HCT116 (cell line): ENCODE measurements at places on chromosomes 6 and 20.
A peak's percentile ranks its signal among the peaks of the same experiment; 100 is the strongest.

DNA sequence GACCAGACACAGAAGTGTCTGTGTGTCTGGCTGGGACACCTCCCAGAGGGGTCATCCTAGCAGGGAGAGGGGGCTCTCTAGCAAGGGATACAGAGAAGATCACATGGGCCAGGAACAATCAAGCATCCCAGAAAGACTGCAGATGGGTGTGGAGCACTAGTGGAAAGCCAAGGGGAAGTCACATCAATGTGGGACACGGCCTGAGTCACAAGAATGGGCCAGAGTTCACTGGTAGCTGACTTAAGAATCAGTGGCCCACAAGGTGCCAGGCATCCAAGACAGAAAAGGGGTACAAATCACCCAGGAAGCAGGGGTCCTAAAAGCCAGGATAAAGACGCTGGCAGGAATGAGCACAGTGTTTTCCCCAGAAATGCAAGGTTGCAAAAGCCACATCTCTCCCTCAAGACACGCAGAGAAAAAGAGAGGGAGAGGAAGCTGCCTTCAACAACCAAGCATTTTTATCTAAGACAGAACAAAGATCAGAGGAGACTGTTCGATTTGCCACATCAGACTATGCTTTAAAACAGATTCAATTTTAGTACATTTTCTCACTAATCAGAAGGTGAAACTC, 113.6 kb upstream of the DST start:
- peaks cover 93% of the 10 kb centered on the region for H3K4me1 ChIP-seq
- DNase-seq: no peak
- no peaks in the 10 kb centered on the region for H3K36me3 ChIP-seq
- H3K27ac ChIP-seq: peak overlapping the region; percentile 97
- H3K27me3 ChIP-seq: no peaks in the 10 kb centered on the region

DNA sequence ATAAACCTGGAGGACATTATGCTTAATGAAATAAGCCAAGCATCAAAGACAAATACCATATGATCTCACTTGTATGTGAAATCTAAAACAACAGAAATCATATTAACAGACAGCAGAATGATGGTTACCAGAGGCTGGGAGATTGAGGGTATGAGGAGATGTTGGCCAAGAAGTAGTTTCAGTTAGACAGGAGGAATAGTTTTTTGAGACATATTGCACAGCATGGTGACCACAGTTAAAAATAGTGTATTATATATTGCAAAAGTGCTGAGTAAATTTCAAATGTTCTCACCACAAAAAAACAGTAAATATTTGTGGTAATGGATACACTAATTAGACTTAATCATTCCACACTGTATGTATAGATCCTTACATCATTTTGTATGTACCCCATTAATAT, 1.8 kb downstream of the GABRR1 start:
- H3K36me3 ChIP-seq: no peaks in the 10 kb centered on the region
- H3K4me3 ChIP-seq: no peak overlapping the region
- no peaks in the 10 kb centered on the region for H3K4me1 ChIP-seq
- H3K27me3 ChIP-seq: 0 out of 2 replicates have a peak, but pooled peaks cover 3% of the 10 kb centered on the region

DNA sequence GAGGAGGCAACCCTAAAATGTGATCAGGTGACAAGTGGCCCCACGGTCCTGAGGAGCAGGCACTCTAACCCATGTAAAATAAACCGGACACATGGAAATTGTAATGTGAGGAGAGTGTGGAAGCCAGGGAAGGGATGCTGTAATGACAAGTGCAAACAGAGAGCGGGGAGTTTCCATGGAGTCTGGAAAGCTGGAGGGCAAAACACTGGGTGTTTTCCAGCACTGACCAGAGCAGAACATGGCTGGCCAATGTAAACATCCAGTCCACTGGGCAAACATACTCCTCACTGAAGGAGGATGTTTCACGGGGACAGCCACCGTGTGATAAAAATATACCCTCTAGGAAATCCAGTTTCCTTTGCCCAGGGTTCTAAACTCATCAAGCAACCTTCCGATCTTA, 219.0 kb upstream of the JARID2 start:
- no peaks in the 10 kb centered on the region for H3K27me3 ChIP-seq
- H3K4me3 ChIP-seq: no peak overlapping the region
- no peaks in the 10 kb centered on the region for H3K4me1 ChIP-seq
- no peaks in the 10 kb centered on the region for H3K36me3 ChIP-seq

DNA sequence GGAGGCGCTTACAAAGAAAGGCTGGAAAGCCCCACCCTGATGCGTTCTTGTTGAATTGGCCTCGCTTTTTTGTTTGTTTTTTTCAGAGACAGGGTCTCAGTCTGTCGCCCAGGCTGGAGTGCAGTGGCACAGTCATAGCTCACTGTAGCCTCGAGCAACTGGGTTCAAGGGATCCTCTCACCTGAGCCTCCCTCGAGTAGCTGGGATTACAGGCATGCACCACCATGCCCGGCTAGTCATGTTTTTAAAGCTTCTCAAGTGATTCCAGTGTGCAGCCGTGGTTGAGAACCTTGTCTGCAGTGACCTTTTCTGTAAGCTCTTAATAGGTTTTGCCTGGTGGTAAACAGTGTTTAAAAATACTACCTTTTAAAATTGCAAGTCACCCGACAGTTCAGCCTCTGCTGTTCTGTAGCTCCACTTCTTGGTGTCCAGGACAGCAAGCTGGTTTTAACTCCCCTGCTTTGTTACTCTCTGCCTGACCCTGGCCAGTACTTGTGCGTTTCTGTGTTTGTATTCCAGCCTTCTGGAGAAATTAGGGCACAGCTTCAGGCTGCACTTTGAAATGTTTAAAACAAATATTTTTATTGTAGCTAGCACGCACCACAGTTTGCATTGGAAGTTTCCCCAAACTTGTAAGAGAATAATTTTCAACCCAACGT, 54.4 kb downstream of the KDM1B start:
- no peaks in the 10 kb centered on the region for H3K27me3 ChIP-seq
- no peaks in the 10 kb centered on the region for H3K36me3 ChIP-seq
- no peak for DNase-seq
- H3K4me3 ChIP-seq: no peak overlapping the region

GRCh38 chr6:33777398-33778388, 11.2 kb downstream of the LEMD2 start:
- H3K27me3 ChIP-seq: no peaks in the 10 kb centered on the region
- H3K4me1 ChIP-seq: peaks cover 34% of the 10 kb centered on the region
- H3K36me3 ChIP-seq: peaks cover 52% of the 10 kb centered on the region; the same call in 1 of the 2 replicates

GRCh38 chr20:57388953-57389694, 2.1 kb upstream of the RBM38 start:
- peaks cover 8% of the 10 kb centered on the region; the same call in 1 of the 2 replicates for H3K36me3 ChIP-seq
- peaks cover 38% of the 10 kb centered on the region for H3K4me1 ChIP-seq

- H3K4me3 ChIP-seq: no peak overlapping the region
- no peaks in the 10 kb centered on the region for H3K27me3 ChIP-seq
- H3K36me3 ChIP-seq: no peaks in the 10 kb centered on the region
- no peaks in the 10 kb centered on the region for H3K4me1 ChIP-seq
- DNase-seq: no peak
Measured at GRCh38 chr6:40505191-40505810, 81.9 kb downstream of the LRFN2 start.

- no peaks in the 10 kb centered on the region; the same call in 1 of the 2 replicates for H3K36me3 ChIP-seq
- DNase-seq: no peak
- H3K4me1 ChIP-seq: peaks cover 89% of the 10 kb centered on the region
- H3K27ac ChIP-seq: peak overlapping the region; percentile 91
Measured at GRCh38 chr20:62357681-62358080, 9.4 kb downstream of the LAMA5 start.

DNA sequence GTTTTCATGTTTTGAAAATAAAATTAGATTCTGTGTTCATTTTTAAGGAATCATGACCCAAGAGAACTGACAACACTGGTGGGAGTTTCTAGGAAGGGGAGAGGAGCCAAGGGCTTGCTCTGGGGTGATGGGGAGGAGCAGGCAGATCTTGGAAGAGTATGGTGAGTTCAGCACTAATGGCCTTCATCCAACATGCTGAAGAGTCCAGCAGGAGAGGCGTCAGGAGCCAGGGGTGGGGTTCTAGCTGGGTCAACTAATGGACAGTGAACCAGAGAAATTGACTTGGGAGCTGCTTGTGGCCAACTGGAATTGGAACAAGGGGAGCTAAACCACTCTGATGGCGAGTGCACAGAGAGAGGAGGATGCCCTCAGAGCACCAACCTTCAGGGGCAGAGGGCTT, 107.1 kb downstream of the MRPL14 start:
- H3K27me3 ChIP-seq: no peaks in the 10 kb centered on the region
- H3K36me3 ChIP-seq: no peaks in the 10 kb centered on the region
- H3K4me1 ChIP-seq: 0 out of 2 replicates have a peak, but pooled peaks cover 3% of the 10 kb centered on the region

GRCh38 chr6:82084324-82084920, 163.1 kb downstream of the IBTK start:
- no peaks in the 10 kb centered on the region for H3K4me1 ChIP-seq
- no peak overlapping the region for H3K4me3 ChIP-seq
- H3K27ac ChIP-seq: no peak overlapping the region
- H3K27me3 ChIP-seq: no peaks in the 10 kb centered on the region

DNA sequence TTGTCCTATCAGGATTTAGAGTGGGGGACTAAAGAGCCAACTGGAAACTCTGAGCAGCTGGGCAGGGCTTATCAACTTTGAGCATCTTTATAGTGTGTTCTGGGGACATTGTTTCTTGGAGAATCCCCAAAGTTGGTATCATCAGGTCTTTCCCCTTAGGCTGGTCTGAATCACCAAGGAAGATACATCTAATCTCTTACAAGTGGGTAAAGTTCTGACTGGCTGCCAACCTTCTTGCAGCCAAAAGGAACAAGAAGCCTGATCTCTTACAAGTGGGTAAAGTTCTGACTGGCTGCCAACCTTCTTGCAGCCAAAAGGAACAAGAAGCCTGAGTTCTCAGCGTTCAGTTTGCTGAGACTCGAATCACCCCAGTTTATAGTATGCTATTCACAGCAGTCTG, 1.6 kb upstream of the MED23 start:
- no peaks in the 10 kb centered on the region for H3K36me3 ChIP-seq
- no peak overlapping the region for H3K4me3 ChIP-seq
- H3K27me3 ChIP-seq: no peaks in the 10 kb centered on the region
- no peak overlapping the region for H3K27ac ChIP-seq

DNA sequence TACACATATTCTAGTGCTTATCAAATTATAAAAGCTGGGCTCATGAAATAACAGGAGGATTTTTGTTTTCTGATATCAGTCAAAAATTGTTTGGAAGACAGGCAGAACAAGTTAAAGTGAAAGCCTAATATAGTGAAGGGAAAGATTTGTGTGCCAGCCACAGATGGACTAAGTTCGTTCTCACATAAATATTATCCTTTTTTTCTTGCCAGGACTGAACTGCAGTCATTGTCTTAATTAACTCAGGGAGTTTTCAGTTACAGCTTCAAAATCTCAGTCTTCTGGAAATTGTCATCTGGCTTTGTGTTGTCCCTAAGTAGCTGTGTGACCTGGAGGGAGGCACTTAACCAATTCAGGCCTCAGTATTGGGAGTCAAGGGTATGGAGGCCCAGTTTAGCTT, 40.7 kb downstream of the PLCB4 start:
- no peaks in the 10 kb centered on the region for H3K4me1 ChIP-seq
- no peaks in the 10 kb centered on the region for H3K36me3 ChIP-seq
- H3K27ac ChIP-seq: no peak overlapping the region
- no peaks in the 10 kb centered on the region for H3K27me3 ChIP-seq
- no peak for DNase-seq

DNA sequence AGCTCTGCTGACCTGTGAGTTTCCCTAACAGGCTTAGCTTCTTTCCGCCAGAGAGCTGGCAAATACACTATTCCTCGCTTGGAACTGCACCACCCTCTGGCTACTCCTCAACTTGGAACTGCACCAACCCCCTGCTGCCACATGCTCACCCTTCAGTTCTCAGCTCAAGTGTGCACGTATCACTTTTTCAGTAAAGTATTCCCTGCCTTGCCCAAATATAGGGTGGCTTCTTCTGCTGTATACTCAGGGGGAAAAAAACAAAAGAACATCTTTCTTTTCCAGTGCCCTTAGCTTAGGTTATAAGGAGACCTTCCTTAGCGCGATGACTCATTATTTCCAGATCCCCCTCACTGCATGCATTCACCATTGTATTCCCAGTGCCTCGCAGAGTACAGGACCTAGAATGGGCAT, 21.2 kb downstream of the GNAS-AS1 start:
- no peaks in the 10 kb centered on the region for H3K36me3 ChIP-seq
- H3K27me3 ChIP-seq: peaks cover 24% of the 10 kb centered on the region
- H3K4me3 ChIP-seq: no peak overlapping the region
- no peak for DNase-seq
- H3K27ac ChIP-seq: no peak overlapping the region

DNA sequence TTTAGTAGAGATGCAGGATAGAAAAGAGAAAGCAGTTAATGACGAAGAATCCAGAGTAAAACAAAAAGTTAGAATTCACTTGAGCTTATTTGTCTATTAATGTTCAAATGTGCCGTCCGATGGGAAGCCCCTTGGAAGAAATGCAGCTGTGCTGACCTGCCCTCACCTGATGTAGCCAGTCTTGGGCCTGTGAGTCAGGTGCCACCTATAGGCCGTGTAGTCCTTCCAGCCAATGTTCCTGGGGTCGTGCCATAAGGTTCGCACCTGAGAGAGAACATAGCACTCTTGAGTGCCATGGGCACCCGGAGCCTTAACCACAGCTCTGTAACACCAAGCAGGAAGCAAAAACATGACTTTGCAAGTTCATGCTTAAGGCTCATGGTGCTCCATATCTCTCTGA, 32.4 kb downstream of the THBS2 start:
- H3K4me1 ChIP-seq: no peaks in the 10 kb centered on the region
- H3K27ac ChIP-seq: no peak overlapping the region
- no peaks in the 10 kb centered on the region for H3K27me3 ChIP-seq
- no peaks in the 10 kb centered on the region for H3K36me3 ChIP-seq

GRCh38 chr20:16462711-16463110, 110.5 kb downstream of the KIF16B start:
- no peak overlapping the region for H3K4me3 ChIP-seq
- no peaks in the 10 kb centered on the region for H3K36me3 ChIP-seq
- H3K4me1 ChIP-seq: peaks cover 7% of the 10 kb centered on the region
- DNase-seq: no peak
- H3K27ac ChIP-seq: no peak overlapping the region

GRCh38 chr6:53857318-53858094, 62.7 kb downstream of the LRRC1 start:
- H3K36me3 ChIP-seq: no peaks in the 10 kb centered on the region
- H3K27ac ChIP-seq: no peak overlapping the region
- H3K4me3 ChIP-seq: no peak overlapping the region
- no peaks in the 10 kb centered on the region for H3K27me3 ChIP-seq
- peaks cover 6% of the 10 kb centered on the region for H3K4me1 ChIP-seq

GRCh38 chr6:90896075-90896547, 309.2 kb upstream of the MAP3K7 start:
- no peaks in the 10 kb centered on the region for H3K4me1 ChIP-seq
- H3K36me3 ChIP-seq: no peaks in the 10 kb centered on the region
- H3K4me3 ChIP-seq: no peak overlapping the region
- DNase-seq: no peak
- peaks cover 8% of the 10 kb centered on the region for H3K27me3 ChIP-seq
